SW480 (cell line): ENCODE measurements at places on chromosomes 6 and 20.

- no peak for DNase-seq
Observed at GRCh38 chr6:37038292-37039198, 33.1 kb downstream of the FGD2 start.

- no peak for DNase-seq
Observed at GRCh38 chr6:45892696-45893245, 122.9 kb downstream of the CLIC5 start.

- DNase-seq: no peak
Observed at GRCh38 chr6:139569566-139569965, 195.1 kb upstream of the CITED2 start.

- DNase-seq: no peak
Observed at GRCh38 chr6:31075528-31075927, 36.8 kb downstream of the C6orf15 start.

GRCh38 chr6:41655646-41656001 lies 17.4 kb downstream of the MDFI start:
- DNase-seq: no peak

- no peak for DNase-seq
Observed at GRCh38 chr6:35476004-35476403, 7.8 kb downstream of the RPL10A start.

DNA sequence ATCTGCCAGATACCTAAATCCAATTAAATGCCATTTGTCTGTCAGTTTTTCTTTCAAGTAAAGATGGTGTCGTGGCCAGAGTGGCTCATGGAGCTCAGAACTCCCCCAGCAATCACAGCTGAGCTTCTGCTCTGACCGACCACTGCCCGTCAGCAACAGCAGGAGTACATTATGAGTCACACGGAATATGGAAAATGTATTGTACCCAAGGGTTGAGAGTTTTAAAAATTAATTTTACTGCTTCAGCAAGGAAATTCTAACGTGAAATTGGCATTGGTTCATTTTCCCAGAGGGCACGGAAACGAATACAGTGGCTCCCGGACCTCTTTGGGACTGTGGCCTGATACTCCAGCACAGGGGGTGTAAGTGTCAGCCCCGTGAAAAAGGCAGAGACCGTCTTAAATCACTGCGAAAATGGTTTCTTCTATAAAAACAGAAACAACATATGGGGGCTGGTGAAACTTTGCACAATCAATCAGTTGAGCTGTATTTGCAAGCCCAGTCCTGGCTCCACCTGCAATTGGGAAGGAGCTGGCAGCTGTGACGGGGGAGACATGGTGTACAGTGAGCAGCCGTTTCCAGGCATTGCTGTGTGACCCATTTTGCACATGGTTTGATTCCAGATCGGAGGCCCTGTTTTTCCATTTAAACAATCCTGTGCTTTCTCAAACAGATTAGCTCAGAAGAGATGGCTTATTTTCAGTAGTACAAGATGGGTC lies 12.8 kb downstream of the NPEPL1 start:
- DNase-seq: no peak

- no peak for DNase-seq
Observed at GRCh38 chr6:150063640-150064039, 5.3 kb downstream of the ULBP3 start.

- no peak for DNase-seq
Observed at GRCh38 chr20:51452091-51452613, 90.4 kb downstream of the NFATC2 start.

GRCh38 chr20:62606551-62607201 lies 35.6 kb upstream of the SLCO4A1 start:
- DNase-seq: peak; percentile 96

- no peak for DNase-seq
Observed at GRCh38 chr6:79422666-79423065, 114.6 kb downstream of the LCA5 start.

- DNase-seq: peak; percentile 89
Observed at GRCh38 chr20:373171-373890, 7.2 kb upstream of the TRIB3 start.

DNA sequence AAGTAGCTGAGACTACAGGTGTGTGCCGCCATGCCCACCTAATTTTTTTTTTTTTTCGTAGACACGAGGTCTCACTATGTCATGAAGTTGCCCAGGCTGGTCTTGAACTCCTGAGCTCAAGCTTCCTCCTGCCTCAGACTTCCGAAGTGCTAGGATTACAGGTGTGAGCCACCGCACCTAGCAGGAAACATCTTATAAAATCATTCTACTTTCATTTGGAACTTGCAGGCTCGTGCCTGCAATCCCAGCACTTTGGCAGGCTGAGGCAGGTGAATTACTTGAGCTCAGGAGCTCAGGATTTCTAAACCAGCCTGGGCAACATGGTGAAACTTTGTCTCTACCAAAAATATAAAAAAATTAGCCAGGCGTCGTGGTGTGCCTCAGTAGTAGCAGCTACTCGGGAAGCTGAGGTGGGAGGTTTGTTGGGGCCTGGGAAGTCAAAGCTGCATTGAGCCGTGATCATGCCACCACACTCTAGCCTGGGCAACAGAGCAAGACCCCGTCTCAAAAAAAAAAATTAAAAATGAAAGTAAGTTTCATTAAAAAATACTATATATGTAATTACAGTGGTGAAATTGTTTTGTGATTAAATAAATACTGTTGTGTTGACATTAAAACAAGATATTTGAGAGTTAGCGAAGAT lies 15.1 kb downstream of the MAPK14 start:
- no peak for DNase-seq

DNA sequence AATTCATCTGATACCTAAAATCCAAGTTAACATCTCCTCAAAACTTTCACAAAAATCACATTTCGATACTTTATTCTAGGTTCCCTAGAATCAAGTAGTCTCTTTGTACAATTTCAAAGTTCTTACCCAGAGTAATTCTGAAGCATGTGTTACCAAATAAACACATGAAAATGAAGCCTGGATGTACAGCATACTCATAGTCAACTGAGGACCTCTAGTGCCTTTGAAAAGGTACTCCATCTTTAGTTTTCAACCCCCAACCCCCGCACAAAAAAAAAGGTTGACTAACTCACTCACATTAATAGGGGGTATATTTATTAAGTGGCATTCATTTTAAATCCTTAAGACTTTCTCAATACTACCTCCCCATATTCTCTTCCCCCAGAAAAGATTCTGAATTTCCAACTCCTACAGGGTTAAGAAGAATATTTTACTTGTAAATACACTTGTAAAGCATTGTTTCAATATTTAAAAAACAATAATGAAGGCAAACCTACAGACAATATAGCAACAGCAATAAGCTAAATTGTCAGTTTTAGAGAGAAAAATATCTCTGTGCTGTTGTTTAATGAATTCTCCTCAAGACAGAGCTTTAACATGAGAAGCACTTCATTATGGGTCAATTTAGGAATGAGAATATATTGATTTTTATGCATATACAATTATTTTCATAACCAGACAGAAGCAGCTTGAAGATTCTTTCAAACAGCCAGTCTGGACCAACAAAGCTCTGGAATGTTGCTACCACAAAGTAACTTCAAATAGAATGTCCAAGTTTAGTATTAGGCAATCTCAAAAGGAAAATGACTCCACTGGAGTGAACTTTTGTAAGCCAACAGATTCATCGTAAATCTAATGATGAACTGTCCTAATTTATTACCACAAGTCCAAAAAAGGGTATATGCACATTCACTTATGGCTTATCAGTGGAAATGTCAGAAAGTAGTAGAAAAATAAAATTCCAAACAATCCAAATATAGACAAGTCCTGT lies 3.3 kb downstream of the PLN start:
- peak; percentile 59 for DNase-seq

DNA sequence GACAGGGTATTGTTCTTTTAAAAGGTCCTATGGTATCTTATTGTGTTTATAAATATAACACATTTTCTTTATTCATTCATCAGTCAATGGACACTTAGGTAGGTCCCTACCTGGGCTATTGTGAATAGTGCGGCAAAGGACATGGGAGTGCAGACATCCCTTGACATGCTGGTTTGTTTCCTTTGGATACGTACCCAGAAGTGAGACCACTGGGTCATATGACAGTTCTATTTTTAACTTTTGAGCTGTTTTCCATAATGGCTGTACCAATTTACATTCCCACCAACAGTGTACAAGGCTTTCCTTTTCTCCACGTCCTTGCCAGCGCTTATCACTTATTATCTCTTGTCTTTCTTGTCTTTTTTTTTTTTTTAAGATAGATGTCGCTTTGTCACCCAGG lies 627.5 kb downstream of the PRKN start:
- DNase-seq: no peak

- no peak for DNase-seq
Observed at GRCh38 chr20:56424931-56425330, 12.9 kb downstream of the CASS4 start.

DNA sequence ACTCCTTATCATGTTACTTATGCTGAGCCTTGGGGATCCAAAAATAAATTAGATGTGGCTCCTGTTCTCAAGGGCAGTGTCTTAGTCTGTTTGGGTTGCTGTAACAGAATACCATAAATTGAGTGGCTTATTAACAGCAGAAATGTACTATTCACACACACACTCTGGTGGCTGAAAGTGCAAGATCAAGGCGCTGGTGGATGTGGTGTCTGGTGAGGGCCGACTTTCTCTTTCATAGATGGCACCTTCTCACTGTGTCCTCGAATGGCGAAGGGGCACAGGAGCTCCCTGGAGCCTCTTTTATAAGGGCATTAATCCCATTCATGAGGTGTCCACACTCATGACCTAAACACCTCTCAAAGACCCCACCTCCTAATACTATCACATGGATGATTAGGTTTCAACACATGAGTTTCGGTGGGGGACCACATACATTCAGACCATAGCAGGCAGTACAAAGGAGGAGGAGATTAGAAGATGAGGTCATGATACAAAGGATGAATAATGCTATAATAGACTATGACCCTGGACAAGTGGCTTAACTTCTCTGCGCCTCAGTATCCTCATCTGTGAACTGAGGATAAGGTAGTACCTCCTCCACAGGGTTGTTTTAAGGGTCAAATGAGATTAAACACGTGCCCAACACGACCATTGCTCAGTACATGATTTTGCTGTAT lies 34.1 kb downstream of the RPP40 start:
- no peak for DNase-seq

GRCh38 chr20:49799698-49800097 lies 12.9 kb upstream of the SLC9A8 start:
- DNase-seq: no peak

GRCh38 chr6:25012657-25013056 lies 76.9 kb upstream of the RIPOR2 start:
- no peak for DNase-seq

DNA sequence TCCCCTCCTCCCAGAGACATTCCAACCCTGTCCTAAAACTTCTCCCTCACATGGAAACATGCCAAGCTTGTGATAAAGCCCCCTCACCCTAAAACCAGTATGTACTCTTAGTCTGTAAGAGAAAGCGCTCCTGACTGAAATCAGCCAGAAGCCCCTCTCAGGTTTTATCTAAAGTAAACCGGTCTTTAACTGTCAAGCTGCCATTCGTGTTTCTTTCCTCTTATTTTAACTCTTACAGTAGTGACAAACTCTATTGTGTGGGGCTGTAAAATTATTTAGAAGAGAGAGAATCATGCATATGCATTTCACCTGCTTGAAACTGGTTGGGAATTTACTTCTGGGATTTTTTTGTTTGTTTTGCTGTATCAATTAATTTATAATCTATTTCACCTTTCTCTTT lies 62.7 kb downstream of the FARS2 start:
- DNase-seq: no peak

GRCh38 chr6:166365806-166366205 lies 16.9 kb downstream of the MPC1 start:
- DNase-seq: no peak
